ENCODE measurements at places on chromosomes 11 and 22.

- DNase-seq: no peak
Observed at GRCh38 chr11:18384157-18384641, 10.2 kb upstream of the LDHA start.

- DNase-seq: no peak
Observed at GRCh38 chr11:13341026-13341425, 63.4 kb downstream of the BMAL1 start.

DNA sequence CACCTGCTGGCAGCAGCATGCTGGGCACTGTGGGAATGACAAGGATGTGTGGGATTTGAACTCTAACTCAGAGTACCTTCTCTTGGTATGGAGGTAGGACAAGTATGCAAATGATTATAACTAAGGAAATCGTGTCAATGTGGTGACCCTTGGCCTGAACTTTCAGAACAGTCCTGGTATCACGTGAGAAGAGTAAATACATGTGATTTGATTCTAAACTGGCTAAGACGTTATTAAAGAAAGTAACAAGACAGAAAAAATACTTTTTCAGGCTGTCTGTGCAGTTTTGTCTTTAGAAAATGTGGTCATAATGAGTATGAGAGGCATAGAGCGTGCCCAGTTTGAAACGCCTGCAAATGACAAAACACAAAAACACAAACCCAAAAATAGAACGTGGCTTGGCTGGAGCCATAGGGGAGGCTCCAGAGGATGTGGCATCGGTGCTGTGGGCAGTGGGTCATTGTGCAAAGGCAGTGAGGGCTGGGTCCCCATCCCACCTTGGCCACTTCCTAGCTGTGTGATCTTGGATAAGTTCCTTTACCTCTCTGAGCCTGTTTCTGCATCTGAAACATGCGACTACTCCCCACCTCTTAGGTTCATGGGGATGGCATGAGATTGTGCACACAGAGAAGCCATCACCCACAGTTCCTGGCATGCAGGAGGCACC, 18.4 kb upstream of the IL2RB start:
- no peak for DNase-seq

DNA sequence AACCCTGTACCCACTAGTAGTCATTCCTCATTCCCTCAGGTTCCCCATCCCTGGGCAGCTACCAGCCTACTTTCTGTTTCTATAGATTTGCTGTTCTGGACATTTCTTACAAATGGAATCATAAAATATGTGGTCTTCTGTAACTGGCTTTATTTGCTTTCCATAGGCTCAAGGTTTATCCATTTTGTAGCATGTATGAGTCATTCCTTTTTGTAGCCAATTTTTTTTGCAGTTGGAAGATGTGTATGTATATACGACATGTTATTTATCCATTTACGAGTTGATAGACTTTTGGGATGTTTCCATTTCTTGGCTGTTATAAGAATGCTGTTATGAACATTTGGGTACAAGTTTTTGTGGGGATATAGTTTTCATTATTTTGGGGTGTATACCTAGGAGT, 130.6 kb downstream of the WNT11 start:
- no peak for DNase-seq

GRCh38 chr11:67614730-67615714, 8.3 kb downstream of the NDUFV1 start:
- DNase-seq: no peak

GRCh38 chr11:130599073-130599654, 150.7 kb downstream of the ADAMTS15 start:
- no peak for DNase-seq

GRCh38 chr11:47725442-47726117, 10.4 kb upstream of the AGBL2 start:
- DNase-seq: no peak

- DNase-seq: no peak
Observed at GRCh38 chr11:94814272-94814976, 46.3 kb downstream of the AMOTL1 start.

- DNase-seq: peak; percentile 92
Observed at GRCh38 chr11:86174101-86175046, 70.2 kb upstream of the EED start.

DNA sequence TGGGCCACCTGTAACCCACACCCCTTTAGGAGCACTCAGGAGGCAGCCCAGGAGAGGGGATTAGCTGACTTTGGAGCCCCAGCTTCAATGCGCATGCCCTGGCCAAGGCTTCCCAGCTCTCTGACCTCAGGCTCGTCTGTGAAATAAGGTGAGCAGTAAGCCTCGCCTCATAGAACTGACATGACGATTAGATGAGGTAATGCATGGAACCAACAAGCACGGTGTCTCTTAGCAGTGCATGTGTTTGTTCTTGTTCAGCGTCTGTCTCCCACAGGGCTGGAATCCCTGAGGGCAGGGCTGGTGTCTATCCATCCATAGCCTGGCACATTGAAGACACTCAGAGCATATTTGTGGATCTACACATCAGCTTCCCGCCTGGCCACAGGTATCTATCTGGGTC, 415.4 kb downstream of the MN1 start:
- peak; percentile 37 for DNase-seq

GRCh38 chr11:34192481-34193401, 87.3 kb downstream of the NAT10 start:
- DNase-seq: no peak

DNA sequence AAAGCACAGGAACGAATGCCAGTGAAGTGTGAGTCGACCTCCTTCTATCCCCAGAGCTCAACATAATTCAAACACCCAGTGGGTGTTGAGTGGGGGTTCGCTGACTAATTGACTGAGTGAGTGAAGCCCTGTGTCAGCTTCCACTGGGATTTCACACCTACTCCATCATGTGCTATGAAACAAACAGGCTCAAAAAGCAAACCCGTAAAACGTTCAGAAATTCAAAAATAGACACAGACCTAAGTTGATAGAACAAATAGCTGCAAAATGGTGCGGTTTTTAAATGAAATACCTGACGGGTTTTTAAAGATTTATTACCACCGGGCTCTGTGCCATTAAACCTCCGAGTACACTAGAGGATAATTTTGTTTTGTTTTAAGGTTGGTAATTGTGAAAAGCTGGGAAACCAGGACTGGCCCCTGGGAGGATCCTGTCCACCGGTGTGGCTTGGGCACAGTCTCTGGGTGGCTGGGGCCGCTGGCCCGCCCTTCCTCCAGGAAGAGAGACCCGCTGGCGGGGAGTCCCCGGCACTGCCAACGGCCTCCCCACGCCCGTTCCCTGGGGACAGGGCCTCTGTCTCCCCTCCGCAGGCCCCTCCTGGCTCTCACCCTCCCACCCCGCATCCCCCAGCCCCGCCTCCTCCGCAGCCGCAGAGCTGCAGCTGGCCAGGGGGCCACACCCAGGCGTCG, 13.6 kb downstream of the KCNJ5 start:
- DNase-seq: no peak

DNA sequence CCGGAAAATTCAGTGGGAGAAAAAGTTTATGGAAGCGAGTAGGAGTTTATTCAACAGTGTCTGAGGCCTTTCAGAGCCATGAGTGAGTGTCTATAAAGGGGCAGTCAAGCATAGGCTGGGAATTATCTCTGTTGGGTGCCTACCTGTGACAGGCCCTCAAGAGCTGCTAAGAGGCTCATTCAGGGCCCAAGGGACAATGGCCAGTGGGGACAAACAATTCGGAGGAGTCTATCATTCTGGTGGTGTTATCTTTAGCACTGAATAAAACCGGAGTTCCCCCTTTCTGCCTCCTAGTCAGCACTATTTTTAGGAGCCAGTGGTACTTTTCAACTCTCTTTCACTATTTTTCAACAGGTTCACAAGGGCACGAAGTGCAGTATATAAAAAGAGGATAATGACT, 89.5 kb upstream of the HTATIP2 start:
- no peak for DNase-seq

DNA sequence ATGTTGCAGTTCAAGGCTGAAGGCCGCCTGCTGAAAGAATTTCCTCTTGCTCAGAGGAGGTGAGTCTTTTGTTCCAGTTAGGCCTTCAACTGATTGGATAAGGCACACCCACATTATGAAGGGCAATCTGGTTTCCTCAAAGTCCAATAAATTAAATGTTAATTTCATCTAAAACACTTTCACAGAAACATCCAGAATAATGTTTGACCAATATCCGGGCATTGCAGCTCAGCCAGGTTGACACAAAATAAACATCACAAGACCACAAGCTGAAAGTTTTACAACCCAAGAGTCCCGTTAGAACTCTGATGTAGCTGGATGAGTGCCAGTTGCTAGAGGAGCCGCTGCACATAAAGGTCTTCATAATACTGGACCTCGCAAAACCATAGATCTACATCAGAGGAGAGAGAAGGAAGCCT, 64.9 kb upstream of the EED start:
- no peak for DNase-seq

GRCh38 chr22:24594569-24595120, 1.8 kb upstream of the LRRC75B start:
- DNase-seq: no peak

DNA sequence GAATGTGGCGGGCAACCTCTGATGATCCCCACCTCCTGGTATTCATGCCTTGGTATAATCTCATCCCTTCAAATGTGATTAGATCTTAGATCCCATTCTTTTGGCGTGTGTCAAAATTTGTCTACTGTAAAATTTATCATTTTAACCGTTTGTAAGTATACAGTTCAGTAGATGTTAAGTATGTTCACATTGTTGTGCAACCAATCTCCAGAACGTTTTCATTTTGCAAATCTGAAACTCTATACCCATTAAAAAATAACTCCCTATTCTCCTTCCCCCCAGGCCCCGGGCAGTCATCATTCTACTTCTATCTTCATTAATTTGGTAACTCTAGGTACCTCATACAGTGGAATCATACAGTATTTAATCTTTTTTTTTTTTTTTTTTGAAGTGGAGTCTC, 159.0 kb downstream of the LDLRAD3 start:
- no peak for DNase-seq

- DNase-seq: no peak
Observed at GRCh38 chr11:78032090-78032489, 9.0 kb upstream of the KCTD14 start.

- DNase-seq: no peak
Observed at GRCh38 chr11:109845437-109845836, 247.8 kb upstream of the ZC3H12C start.

DNA sequence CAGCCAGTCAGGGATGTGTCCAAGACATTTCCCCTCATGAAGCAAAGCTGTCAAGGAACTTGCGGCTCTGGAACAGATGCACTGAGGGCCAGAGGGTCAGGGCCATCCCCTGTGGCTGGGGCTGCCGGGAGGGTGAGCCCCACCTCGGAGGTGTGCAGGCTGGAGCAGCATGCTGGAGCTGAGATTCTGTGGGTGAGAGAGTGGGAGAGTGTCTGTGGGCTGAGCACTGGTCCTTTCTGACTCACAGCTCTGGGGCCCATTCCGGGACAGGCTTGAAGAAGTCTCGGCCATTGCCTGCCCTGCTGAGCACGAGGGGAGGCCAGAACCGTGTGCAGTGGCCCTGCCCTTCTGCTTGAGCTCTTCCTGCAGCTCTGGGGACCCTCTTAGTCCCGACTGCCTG, 2.1 kb downstream of the OMP start:
- no peak for DNase-seq

GRCh38 chr22:19586922-19587684, 62.9 kb upstream of the CLDN5 start:
- DNase-seq: no peak

DNA sequence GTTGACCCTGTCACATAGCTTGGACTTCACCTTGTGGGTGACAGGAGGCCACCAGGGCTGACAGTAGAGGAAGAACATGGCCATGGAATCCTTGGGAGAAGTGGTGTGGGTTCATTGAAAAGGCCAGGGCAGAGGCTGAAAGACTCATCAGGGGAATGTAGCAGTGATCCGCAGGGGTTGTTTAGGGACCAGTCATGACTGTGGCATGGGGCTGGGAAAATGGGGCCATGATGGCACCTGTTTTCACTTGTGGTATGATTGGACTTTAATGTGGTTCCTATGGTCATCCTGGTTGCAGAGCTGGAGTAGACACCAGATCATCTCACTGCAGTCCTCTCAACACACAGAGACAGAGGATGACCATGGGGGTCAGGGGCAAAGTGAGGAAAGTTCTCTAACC, 66.7 kb upstream of the MYEOV start:
- DNase-seq: peak; percentile 37

DNA sequence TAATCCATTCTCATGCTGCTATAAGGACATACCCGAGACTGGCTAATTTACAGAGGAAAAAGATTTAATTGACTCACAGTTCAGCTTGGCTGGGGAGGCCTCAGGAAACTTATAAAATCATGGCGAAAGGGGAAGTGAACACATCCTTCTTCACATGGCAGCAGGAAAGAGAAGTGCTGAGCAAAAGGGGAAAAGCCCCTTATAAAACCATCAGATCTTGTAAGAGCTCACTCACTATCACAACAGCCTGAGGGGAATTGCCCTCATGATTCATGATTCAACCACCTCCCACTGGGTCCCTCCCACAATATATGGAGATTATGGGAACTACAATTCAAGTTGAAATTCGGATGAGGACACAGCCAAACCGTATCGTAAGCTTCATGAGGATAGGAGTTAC, 3.8 kb upstream of the CYB5R2 start:
- no peak for DNase-seq

- no peak for DNase-seq
Observed at GRCh38 chr11:79047321-79047720, 393.5 kb downstream of the TENM4 start.

DNA sequence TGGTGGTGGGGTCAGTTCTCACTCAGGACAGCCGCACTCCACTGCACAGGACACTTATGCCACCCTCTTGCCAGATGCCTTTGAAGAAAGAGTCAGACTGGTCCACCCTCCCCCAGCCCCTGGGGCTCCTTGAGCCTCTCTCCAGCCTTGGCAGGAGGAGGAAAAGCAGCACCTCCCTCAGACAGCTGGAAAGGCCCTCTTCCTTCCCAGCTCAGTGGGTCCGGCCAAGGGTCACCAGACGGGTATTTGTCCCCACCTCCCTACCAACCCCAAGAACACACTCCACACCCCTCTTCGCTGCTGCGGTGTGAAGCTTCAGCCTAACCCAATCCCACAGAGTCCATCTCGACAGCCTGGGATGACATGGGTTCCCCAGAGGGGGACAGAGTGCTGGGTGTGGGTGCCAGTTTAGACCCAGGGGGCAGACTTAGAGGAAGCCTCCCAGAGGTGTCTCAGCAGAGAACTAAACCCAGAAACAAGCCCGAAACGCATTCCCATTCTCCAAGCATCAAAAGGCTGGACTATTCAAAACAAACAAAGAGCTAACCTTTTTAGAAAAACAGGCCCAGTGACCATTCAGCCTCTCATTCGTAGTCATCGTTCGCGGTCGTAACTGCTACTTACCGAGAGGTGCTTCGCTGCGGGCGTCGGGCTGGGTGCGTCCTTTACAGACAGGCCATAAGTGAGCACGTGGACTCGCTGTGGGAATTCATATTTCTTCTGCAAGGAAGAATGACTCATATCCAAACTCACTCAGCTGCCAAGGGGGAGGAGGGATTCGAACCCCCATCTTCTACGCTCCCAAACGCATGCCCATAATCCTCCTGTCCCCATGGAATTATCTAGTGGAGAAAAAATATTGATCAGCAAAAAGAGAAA, 57.5 kb upstream of the ANO1 start:
- no peak for DNase-seq

GRCh38 chr11:116373104-116373944, 399.5 kb downstream of the BUD13 start:
- DNase-seq: no peak

GRCh38 chr11:71112454-71112853, 139.9 kb downstream of the SHANK2 start:
- DNase-seq: no peak

All from vagina (tissue), 2 donors.